Fibroblast of upper back skin (primary cell): ENCODE measurements at places on chromosomes 3 and 15.

DNA sequence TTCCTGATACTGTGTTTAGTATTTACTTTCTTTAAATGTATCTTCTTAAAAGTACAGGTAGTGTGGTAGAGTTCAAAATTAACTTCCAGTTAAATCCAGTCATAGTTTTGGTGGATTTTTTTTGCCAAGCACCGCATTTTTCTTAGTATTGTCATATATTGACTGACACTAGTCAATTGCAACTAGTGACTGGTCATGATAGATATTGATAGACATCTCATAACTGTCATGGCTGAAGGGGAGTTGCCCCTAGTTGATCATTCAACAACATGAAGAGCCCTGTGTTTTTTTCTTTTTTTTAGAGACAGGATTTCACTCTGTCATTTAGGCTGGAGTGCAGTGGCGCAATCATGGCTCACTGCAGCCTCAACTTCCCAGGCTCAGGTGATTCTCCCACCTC lies 22.1 kb downstream of the RAB8B start:
- DNase-seq: no peak

DNA sequence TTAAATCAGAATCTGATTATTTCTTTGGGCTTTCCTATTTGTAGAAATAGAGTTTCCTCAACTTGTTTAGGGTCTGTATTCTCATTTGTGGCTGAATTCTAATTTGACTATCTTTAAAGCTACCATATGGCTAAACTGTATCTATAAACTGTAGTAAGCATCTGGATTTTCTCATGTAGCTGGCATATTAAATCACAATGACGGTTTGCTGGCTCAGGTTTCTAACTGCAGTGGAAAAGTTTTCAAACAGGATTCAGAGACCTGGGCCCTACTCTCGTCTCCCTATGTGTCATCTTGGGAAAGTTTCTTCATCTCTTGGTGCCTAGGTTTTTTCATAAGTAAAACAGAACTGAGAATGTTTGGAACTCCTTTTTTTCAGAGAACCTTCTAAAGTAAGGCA lies 68.3 kb downstream of the GALK2 start:
- peak; percentile 89 for DNase-seq

DNA sequence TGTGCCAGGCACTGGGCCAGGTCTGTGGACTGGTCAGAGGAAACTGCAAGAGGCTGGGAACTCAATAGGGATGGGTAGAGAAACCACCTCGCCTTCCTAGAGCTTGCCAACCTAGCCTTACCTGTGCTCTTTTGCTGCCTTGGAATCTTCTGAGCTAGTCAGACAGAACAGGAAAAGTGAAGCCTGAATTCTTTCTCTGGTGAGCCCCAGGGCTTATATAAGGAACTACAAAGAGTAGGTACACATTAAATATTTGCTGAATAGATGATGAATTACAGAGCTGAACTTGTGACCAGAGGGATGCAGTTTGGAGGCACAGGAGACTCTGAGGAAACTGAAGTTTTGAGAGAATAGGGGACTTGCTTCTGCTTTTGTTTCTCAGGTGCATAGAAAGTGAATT lies 15.6 kb upstream of the FBXW12 start:
- DNase-seq: no peak

DNA sequence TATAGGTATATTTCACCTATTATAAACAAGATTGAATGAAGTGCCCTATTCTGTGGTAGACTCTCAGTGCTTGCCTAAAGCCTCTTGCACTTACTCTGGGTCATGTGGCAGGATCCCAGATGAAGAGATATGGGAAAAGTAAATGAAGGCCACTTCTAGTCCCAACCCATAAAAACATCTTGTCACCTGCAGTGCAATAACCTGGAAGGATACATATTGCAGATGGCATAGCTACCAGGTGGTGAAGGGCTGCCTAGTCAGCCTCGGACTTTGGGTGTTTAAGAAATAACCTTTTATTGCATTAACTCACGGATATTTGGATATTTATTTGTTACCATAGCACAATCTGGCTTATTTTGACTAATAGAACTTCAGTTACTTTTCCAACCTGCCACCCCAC lies 367.1 kb downstream of the UNC13C start:
- no peak for DNase-seq

GRCh38 chr3:65871305-65872141 lies 167.2 kb downstream of the MAGI1 start:
- no peak for DNase-seq

DNA sequence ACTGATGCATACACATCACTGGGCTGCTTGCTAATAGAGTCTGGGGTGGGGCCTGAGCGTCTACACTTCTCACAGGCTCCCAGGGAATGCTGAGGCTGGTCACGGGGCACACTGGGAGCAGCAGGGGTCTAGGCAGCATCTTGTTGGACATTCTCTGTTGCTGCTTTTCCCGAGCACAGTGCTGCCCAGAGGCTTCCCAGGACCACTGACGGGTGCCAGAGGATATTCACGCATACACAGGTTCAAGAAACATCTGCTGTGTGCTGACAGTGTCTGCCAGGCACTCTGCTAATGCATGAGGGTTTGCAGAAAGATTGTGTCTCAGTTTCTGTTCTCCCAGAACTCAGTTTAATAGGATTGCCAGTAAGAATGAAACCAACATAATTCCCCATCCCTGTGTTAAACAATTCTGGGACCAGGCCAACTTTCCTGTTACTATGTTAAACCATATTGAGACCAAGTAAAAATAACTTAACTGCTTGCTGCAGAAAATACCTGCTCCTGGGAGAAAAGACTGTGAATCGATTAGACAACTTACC lies 23.9 kb upstream of the BCL2L10 start:
- no peak for DNase-seq

DNA sequence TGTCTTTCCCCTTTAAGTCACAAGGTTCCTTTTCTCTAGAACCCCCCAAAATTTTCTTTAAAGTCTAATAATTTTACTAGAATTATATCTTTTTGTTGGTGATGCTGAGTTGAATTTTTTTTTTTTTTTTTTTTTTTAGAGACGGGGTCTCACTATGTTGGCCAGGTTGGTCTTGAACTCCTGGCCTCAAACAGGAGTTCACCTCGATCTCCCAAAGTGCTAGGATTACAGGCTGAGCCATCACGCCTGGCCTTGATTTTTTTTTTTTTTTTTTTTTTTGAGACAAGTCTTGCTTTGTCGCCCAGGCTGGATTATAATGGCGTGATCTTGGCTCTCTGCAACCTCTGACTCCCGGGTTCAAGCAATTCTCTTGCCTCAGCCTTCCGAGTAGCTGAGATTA lies 12.2 kb downstream of the SEC13 start:
- no peak for DNase-seq

- DNase-seq: no peak
Measured at GRCh38 chr15:82793737-82794136, 12.1 kb downstream of the FSD2 start.

DNA sequence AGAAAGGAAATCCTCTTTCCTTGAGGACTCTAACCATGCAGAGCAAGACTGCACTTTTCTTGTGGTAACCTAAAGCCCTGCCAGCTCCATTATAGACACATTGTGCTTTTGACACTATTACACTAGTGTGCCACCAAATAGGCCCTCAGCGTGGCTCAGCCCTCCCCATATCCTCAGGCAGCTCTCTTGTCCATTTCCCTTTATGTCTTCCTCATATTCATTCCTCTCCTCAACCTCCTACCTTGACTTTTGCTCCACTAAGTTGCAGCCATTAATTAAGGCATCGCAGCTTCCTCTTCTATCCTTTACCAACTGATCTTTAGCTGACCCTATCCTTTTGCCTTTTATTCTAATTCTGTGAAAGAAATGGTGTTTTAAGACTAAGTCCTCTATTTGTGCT lies 3.7 kb downstream of the ATG7 start:
- no peak for DNase-seq

- DNase-seq: peak; percentile 87
Measured at GRCh38 chr3:15875016-15875689, 77.4 kb upstream of the ANKRD28 start.

DNA sequence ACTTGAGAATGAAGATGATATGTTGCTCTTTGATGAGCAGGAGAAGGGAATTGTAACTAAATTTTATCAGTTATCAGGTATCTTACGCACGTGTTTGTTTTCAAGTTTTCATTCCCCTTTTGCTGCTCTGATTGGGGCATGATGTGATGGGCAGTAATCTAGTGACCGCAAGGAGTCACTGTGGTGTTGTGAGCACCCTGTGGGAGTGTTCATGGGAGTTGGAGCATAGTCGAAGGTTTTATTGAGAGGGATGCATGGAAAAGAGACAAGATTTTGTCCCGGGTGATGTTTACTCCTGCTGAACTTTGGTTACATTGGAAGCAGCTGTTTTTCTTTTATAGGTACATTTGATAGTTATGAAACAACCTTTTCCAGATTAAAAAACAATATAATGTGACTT lies 2.1 kb downstream of the FAN1 start:
- DNase-seq: no peak

DNA sequence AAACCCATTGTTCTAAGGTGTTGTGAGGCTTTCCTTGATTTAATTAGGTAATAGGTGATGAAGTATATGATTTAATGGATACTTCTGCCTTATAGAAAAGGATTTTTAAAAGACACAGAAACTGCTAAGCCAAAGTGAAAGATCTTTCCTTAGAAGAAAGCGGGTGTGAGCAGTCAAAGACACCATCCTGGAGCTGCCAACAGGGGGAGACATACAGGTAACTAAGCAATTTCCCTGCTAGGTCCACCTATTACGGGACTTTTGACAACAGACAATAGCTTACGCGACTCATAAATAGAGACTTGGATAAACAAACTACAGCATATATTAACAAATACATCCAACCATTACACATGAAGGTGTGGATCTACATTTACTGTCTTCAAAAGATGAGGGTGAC lies 669.5 kb downstream of the SQOR start:
- no peak for DNase-seq

DNA sequence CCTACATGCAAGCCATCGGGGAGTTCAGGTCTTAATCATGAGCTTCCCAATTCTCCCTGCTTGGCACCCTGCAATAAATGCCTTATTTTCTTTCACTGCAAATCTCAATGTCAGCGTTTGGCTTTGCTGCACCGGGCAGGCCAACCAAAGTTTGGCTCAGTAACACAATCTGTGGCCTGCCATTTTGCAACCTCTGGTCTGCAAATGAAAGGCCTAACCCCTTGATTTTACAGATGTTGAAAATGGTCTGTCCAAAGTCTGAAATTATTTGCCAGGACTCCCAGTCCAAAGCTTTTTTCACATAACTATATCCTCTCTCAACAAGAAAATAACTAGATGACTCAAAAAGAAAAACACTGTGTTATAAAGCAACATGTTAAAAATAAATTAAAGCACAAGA lies 34.0 kb upstream of the LEKR1 start:
- no peak for DNase-seq

DNA sequence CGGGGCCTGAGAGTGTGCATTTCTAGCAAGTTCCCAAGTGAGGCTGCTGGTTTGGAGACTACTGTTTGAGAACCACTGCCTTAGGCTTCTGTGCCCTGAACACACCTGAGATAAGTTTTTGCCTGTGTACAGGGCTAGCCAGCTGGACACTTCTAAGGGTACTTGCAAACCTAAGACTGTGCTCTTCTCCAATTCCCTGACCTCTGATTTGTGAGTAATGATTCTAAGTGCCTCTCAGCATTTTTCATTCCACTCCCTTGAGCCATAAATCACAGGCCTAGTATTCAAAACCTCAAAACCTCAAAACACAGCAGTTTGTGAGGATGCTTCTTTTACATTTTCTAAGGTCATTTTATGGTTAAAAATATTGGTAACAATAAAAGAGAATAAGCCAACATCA lies 148.4 kb downstream of the CHST2 start:
- peak; percentile 62 for DNase-seq

GRCh38 chr3:10651506-10651905 lies 146.1 kb upstream of the ATP2B2 start:
- no peak for DNase-seq

DNA sequence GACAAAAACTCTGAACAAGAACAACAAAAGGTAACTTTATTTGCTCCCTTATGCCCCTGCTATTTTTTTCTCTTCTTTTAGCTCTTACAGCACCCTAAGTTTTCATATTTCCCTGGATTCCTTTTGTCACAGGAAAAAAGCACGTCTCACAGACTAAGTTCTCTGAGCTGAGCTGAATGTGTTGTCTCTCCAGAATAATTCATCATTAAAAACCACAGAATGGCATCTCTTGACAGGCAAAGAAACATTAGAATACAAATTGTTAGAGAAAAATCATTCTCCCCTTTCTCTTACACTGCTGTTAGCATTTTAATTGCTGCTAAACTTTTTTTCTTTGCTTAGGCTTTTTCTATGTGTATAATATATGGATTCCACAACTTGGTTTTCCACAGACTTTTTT lies 48.7 kb upstream of the SECISBP2L start:
- no peak for DNase-seq

DNA sequence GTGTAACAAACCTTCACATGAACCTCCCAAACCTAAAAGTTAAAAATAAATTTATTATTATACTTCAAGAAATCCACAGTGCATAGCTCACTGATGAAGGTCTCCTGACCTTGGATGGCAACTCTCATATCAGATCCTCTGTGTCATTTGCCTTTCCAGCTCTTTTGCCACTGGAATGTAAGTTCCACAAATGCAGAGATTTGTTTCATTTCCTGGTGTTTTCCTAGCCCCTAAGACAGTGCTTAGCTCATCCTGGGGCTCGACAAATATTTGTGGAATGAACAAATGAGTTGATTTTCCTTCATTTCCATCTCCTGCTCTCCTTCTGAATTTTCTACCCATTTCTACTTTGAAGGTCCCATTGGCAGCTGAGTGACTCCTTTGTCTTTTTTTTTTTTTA lies 56.0 kb downstream of the FRMD4B start:
- peak; percentile 80 for DNase-seq

- DNase-seq: no peak
Measured at GRCh38 chr3:142819179-142819578, 69.7 kb downstream of the PCOLCE2 start.

GRCh38 chr3:13215940-13216546 lies 142.8 kb upstream of the IQSEC1 start:
- DNase-seq: peak; percentile 34

DNA sequence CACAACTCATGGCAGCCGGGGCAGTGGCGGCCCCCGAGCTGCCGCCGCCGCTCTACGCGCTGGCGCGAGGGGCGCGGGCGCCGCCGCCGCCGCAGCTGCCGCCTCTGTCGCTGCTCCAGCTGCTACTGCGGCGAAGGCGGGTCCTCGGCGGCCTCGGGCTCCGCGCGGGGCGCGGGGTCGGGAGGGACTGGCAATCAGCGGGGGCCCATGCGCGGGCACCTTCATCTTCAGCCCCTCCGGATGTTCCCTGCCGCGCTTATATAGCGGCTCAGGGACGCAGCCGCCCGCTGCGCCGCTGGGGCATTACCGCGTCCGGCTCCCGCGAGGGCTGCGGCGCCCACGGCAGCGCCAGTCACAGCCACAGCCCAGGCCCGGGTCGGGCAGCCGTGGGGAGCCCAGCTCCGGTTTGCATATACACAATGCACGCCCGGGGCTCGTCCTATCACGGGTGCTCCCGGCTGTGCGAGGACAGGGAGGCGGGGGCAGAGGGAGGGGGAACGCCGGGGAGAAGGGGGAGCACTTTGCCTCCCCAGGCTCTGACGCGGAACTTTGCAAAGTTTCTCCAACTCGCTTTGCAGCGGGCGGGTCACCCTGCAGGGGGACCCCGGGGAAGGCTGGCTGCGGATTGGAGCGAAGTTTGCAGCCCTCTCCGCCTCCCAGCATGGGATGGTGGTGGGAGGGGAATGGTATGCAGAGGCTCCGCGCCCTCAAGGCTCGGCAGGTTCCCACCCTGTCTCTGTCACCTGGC lies at the start of gene VGLL3:
VGLL3 (minus strand) TSS at position 416 of the 748 bp plus-strand sequence; CDS start at position 10, 406 bp downstream.
- DNase-seq: peak; percentile 87

- no peak for DNase-seq
Measured at GRCh38 chr3:34972481-34972880, 666.8 kb upstream of the ARPP21 start.
